Fibroblast of skin of right biceps (primary cell): ENCODE measurements at places on chromosomes 16 and 17.

DNA sequence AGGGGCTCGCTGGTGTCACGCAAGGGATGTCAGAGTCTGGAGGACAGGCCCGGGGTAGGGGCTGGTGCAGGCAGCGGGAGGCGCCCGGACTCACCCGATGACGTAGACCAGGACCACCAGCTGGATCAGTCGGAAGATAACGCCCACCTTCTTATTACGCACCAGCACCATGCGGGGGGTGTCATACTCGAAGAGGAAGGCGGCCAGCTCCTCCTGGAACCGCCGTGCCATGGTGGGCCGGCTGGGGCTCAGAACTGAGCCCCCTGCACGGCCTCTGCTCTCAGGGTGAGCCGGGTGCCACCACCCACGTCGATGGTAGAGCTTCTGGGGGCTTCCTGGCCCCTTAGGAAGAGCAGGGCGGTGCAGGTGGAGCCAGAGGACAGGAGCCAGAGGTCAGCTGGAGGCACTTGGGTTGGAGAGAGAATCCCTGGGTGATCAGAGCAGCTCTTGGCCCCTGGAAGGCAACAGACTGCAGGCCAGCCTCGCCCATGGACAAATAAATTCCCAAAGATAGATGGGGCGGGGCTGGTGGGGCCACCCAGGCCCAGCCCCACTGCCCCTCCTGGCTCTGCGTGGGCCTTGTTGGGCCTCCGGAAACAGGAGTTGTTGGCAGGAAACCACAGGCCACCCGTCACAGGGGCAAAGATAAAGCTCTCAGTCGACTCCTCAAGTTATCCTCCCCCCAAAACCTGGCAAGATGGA is at the start of gene P2RX1:
P2RX1 (minus strand) TSS at position 471 of the 702 bp plus-strand sequence; CDS start at position 231, 240 bp downstream.
- DNase-seq = no peak

DNA sequence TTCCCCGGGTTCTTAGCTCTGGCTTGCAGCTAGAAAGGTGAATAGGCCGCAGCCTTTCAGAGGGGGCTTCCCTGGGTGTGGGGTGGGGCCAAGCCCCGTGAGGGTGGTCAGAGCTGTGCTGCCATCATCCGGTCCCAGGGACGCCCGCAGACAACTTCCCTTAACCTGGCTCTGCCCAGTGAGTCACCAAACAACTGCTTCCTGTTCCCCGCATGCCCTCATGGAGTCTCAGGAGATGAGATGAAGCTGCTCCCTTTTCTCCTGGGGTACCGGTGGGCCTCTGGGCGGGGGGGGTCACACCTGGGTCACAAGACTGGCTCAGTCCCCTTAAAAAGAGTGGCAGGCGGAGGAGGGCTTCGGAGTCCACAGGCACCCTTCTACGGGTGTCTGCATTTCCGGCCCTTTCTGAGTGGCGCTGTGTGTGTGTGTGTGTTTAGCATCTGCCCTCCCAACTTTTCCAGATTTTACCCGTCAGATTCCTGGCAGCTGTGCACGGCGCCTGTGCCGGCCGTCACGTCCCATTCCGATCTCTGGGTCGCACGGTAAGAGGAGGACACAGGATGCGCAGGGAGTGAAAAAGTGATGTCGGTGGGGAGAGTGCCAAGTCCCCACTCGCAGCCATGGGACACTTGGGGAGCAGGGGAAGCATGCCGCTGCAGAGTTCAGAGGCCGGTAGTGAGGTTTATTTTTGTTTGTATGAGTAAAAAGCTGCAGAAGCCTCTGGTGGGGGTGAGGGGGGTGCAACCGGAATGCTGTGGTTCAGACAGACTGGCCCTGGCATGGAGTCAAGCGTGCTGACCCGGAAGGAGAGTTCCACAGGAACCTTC is 16.8 kb downstream of the HIC1 start:
- DNase-seq = peak; percentile 69

DNA sequence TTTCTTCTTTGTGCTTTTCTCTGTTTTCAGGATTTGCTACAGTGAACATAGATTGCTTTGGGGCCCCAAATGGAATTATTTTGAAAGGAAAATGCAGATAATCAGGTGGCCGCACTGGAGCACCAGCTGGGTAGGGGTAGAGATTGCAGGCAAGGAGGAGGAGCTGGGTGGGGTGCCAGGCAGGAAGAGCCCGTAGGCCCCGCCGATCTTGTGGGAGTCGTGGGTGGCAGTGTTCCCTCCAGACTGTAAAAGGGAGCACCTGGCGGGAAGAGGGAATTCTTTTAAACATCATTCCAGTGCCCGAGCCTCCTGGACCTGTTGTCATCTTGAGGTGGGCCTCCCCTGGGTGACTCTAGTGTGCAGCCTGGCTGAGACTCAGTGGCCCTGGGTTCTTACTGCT is 1.2 kb downstream of the STH start:
- no peak for DNase-seq

DNA sequence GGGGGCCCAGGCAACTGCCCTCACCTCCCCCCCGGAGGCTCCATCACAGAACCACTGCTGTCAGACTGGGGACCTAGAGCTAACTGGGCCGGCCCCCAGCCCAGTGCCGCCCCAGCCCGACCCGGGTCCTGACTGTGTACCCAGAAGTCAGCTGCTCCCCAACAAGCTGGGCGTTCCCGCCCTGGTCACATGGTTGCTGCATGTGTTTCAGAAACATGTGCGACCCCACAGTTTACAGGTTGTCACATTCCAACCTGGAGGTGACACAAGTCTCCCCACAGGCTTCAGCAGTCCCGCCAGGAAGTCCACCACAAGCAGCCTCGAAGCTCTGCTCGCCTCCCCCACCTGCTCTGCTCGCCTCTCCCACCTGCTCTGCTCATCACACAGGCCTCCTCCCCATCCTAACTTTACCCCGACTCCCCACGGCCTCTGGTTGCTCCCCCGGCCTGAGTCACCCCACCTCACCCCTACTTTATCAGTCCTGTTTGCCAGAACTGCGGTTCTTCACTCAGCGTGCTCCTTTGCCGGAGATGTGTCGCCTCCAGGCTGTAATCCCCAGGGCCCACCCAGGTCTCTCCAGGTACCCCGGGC is 968 bp downstream of the MRPL28 start:
- DNase-seq = no peak

- no peak for DNase-seq
Observed at GRCh38 chr16:78537511-78537910, 438.1 kb downstream of the WWOX start.

DNA sequence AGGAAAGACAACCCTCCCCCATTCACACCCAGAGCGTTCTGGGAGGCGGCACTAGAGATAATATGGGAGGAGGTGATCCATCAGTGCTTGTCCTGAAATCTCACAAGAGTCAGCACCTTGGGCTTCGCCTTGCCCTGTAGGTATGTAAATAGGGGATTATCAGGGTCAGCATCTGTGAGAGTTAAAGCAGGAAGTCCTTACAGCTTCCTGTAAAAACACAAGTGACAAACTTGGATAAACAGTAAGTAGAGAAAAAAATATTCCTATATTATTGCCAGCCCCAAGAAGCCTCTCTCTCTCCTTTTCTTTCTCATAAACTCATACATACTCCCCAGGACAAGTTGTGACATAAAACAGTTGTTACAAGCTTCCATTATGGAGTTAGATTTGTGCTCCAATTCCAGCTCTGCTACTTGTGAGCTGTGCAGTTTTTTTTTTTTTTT is 187.7 kb downstream of the MAF start:
- DNase-seq = no peak

GRCh38 chr16:63175313-63175712 is 1139.1 kb upstream of the CDH8 start:
- DNase-seq = no peak
